Testis (tissue), 5 donors: ENCODE measurements at places on chromosomes 3 and 15. TPM values are rescaled to one million over a fixed set of nuclear protein-coding genes. Genes with fewer than 3 reads are reported as not detected.

PRR20G gene
- 9.1 TPM for total RNA-seq

WDR6 gene
- 171 TPM for total RNA-seq

GRCh38 chr15:52797625-52798501 lies 7.7 kb upstream of the ONECUT1 start:
- H3K4me1 ChIP-seq: peaks cover 4% of the 10 kb centered on the region
- H3K27ac ChIP-seq: no peak overlapping the region
- DNase-seq: no peak

GRCh38 chr3:48429317-48429959 lies 448 bp downstream of the PLXNB1 start:
- peaks cover 62% of the 10 kb centered on the region for H3K4me1 ChIP-seq
- peak overlapping the region; percentile 75 for H3K4me3 ChIP-seq
- H3K27me3 ChIP-seq: no peaks in the 10 kb centered on the region
- no peaks in the 10 kb centered on the region for H3K36me3 ChIP-seq

SLC28A1 gene
- total RNA-seq: 0.31 TPM

THPO gene
- total RNA-seq: 0.93 TPM
